Stromal cell of bone marrow (primary cell): ENCODE measurements at places on chromosomes 2 and 18.

GRCh38 chr2:100976645-100977391, 25.3 kb upstream of the RPL31 start:
- DNase-seq: no peak

DNA sequence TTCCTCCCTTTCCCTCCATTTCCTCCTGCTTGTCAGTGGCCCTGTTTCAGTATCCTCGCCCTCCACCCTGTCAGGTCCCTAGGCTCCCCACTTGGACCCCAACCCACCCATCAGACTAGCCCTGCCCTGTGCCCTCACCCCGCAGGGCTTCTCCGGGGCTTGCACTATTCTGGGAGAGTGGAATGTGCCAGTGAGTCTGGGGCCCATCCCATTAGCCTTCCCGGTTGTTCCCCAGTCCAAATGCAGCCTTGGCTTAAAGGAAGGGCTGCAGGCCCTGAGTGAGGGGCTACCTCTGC, 45.5 kb downstream of the MYO7B start:
- no peak for DNase-seq

GRCh38 chr2:195330513-195330956, 326.5 kb upstream of the SLC39A10 start:
- no peak for DNase-seq

GRCh38 chr18:49028091-49028490, 77.3 kb upstream of the SMAD7 start:
- no peak for DNase-seq

DNA sequence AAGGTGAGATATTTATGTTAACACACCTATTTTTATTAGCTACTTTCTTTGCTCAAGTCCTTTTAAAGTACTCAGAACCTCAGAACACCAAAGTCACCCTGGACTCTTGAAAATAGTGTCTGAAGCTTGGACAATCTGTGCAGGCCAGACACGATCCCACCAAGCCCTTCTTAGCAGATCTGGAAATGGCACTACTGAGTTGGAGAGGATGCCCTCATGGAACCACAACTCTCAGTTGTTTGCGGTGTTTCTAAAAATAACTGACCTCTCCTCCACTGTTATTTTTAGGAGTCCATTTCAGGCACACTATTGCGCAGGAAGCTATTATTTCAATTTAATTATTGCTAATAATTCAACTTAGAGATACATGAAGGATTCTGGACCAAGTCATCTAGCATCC, 103.5 kb upstream of the ITGB6 start:
- no peak for DNase-seq

GRCh38 chr2:173056705-173057364, 18.8 kb upstream of the MAP3K20 start:
- no peak for DNase-seq

GRCh38 chr2:148306027-148306426, 285.1 kb downstream of the MBD5 start:
- DNase-seq: no peak

- DNase-seq: no peak
Observed at GRCh38 chr2:212489719-212490346, 48.8 kb downstream of the ERBB4 start.

- no peak for DNase-seq
Observed at GRCh38 chr18:11290786-11291185, 141.4 kb upstream of the PIEZO2 start.

DNA sequence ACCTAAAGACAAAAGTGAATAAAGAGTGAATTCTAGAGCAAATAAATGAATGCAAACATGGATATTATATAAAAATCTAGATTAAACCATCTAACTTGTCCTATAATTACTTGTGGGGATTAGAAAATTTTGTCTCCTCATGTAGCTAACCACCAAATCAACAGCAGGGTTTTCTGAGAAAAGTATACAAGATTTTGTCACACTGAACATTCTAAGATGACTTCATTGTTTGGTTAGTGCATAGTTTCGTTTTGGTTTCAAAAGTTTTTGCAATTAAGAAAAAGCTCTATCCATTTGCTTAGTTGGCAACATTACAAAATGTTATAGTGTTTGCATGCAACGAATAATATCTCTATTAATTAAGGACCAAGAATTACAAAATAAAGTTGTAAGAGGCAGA, 125.0 kb downstream of the LRP2 start:
- no peak for DNase-seq

GRCh38 chr2:196591621-196592022, 47.9 kb upstream of the CCDC150 start:
- DNase-seq: no peak

DNA sequence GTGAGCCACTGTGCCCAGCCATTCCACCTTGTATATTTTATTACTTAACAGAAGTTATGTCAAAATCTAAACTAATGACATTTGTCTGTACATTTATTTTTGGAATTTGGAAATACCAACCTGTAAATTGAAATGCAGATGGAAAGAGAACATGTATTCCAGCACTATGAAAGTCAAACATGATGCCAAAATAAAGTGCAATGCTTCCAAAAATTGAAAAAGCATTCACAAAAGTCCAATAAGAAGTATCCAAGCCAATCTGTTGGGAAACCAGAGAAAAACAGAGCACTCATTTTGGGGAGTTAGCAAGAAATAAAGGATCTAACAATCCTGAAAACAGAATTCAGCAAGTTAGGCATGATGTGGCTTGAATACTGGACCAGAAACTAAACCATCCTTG, 30.3 kb upstream of the NARS1 start:
- no peak for DNase-seq

GRCh38 chr2:178522950-178523595, 42.8 kb downstream of the PLEKHA3 start:
- no peak for DNase-seq

GRCh38 chr2:222280795-222281194, 18.0 kb downstream of the PAX3 start:
- no peak for DNase-seq

- DNase-seq: no peak
Observed at GRCh38 chr2:161703863-161704262, 79.6 kb downstream of the SLC4A10 start.
